ENCODE measurements at places on chromosomes 6 and 20.

DNA sequence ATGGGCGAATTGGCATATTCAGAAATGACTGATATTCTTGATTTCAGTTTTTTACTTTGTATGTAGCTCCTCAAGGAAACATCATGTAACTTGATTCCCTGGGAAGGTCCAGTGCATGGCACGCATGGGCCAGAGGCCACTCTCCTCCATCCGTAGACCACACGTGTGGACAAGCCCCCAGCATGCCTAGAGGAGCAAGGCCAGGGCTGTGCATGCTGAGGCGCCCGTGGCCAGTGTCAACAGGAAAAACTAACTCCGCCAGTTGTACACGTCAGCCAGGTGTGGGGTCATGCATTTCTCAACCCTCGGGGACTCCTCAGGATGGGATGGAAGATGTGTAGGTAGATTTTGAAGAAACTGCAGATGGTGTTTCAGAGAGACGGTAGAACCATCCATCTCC is 37.8 kb upstream of the CD93 start:
- no peak for DNase-seq

GRCh38 chr6:15387118-15387517 is 141.2 kb downstream of the JARID2 start:
- DNase-seq: no peak

DNA sequence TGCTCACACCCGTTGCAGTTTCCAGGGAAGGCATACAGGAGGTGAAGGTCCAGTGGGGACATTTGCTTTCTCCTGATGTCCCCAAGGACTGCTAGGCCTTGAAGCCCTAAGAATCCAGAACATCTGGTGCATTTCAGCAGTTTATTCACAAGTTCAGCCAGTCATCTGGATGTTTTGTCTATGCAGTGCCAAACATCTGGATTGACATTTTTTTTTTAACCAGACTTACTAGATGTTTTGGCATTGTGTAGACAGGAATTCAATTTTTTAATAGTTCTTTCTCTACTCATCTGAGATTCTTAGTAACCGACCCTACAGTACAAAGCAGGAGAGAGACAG is 256.2 kb downstream of the CLIC5 start:
- no peak for DNase-seq

GRCh38 chr6:36947570-36948351 is 6.8 kb upstream of the PI16 start:
- DNase-seq: no peak

DNA sequence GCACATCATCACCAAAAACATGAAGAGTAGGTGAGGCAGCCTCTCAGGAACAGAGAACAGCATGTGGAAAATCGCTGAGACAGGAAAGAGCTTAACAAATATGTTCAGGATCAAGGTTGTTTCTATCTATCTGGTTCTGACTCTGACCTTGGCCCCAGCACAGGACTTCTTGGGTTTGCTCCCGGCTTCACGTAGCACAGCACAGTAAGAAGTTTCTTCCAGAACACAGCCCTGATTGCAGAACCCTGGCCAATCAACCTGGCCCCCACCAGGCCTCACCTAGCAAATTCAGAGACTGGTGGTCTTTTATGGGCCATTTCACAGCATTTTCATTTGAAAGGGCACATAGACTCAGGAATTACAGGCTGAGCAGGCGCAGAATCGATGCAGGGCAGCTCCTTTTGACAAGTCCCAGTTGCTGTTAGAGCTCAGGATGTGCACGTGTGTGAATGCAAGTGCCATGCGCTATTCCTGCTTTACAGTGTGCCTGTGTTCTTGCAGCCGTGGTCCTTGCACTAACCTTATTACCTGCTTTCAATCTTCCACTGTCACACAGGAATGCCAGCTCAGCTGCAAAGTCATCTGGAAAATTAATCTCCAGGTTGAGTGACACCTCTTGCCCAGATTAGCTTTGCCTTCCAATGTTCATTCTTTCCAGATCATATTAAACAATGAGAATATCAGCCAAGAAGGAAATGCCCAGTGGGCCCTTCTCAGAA is 100.5 kb upstream of the SLC2A12 start:
- no peak for DNase-seq

- DNase-seq: no peak
Observed at GRCh38 chr6:170512249-170512648, 40.9 kb downstream of the PSMB1 start.

DNA sequence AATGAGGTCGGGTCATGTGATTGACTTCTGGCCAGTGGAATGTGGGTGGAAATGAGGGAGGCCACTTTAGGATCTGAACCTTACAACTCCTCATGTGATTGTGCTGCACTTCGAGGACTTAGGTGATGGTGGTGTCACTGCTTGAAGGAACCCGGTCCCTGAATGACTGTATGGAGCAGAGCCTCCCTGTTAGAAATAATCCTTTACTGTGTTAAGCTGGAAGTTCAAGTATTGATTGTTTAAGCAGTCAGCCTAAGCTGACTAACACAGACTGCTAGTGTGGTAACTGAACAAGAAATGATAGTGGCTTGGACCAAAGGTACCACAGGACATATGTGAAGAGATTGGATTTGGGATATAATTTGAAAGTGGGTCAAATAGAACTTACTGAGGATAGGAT is 138.0 kb downstream of the OPN5 start:
- no peak for DNase-seq

DNA sequence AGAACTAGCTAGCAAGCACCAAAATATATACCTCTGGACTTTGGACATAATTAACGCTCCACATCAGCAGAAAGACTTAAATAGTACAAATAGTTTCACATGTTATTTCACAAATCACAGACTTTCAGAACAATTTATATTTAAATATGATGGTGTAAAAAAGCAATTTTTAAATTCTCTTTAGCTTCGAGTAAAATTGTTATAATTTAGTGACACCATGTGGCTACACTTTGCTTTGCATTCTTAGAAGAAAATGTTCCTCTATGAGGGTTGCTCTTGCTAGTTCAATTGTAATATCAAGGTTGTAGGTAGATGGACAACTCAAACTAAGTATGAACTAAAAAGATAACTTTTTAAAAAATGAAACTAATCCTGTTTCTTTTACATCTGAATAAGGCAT is 69.0 kb downstream of the BTBD9 start:
- DNase-seq: no peak

GRCh38 chr6:143937668-143937970 is 70.4 kb downstream of the PLAGL1 start:
- no peak for DNase-seq

GRCh38 chr6:104855507-104855906 is 4.2 kb downstream of the HACE1 start:
- DNase-seq: no peak

DNA sequence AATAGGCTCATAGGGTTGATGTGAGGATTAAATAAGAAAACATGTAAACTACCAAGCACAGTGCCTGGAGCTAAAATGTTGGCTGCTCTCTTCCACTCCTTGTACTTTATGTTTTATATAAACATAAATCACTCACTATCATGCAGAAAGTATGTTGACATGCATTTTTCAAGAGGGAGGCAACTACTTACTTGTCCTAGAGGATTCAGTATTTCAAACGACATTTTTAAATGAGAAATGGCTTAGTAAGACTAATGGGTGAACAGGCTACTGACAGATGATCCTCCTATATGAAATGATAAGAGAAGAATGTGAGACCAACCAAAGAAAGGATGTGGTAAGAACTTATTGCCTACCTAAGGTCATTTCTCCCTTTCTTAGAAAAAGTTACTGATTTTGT is 21.0 kb downstream of the LATS1 start:
- no peak for DNase-seq

DNA sequence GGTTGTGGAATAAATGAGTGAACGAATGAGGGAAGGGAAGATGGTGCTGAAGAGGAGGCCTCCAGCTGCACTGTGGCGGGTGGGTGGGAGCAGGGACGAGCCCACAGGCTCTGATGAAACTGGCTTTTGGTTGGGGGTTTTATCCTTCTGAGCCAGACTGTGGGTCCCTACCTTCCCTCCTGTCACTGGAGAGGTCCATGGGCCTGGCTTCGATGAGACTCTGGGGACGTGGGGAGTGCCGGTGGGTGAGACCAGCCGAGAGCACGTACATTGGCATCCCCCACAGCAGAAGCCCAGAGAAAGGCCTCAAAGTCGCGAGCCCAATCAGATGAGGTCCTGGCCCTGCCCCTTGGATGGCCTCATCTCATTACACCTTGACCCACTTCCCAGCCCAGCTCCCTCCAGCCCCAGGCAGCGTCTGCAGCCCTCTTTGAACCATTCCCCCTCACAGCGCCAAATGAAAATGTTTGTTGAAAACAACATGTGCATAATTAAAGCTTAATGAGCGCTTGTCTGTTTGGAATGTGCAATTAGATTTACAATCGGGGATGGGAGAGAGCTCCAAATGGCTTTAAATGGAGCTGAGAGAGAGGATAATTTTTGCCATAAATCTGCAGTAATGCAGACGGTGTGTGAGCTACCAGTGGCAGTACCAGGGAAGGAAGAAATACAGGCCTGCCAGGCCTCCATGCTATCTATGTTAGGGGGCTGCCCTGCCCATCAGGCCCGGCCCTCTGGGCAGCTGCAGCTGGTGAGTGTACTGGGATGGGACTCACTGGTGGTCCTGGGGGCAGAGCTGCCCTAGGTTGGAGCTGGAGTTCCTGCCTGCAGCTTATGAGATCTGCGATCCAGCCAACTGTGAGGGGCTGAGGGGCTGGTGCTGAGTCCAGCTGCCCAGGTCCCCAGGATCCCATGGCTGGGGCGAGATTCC is 47.2 kb downstream of the TOX2 start:
- DNase-seq: no peak

DNA sequence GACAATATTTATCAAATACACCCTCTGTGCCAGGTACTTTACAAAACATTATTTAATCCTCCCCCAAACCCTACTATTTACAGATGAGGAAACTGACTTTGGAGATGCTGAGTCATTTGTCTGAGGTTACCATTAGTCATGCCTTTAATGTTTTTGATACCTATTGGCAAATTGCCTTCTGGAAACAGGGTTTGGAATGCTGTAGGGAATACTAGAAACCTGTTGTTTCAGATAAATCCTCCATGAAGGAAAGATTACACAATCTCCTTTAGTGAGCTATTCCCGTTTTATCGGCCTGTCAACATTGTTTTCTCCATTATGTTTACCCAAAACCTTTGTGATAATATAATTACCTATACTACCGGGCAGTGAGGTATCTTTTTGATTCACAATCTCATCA is 93.6 kb upstream of the ADGRF1 start:
- no peak for DNase-seq

DNA sequence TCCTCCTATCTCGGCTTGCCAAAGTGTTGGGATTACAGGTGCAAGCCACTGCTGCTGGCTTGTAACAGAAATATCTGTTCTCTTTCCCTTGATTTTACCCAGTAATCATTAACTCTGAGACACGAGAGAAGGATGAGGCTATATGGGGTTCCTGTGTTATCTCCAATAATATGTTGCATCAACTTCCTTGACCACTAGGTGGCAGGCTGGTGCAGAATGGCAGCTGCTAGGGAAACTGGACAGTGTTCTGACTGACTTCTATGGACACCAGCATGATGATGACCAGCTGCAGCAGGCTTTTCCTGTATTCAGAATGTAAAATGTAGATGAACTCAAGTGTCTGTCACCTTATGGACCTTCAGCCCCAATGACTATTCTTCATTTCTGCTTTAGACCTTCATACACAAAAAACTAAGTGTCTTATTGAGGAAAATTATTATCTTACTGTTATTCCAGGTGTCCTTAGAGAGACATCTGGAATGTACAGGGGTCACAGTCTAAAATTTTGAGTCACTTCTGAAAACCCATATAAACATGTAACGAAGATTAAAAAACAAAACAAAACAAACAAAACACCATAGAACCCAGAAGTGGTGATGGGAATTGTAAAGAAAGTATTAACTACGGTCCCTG is 20.4 kb upstream of the CD109 start:
- peak; percentile 22 for DNase-seq

GRCh38 chr6:32189069-32189741 is 797 bp downstream of the PBX2 start:
- no peak for DNase-seq

DNA sequence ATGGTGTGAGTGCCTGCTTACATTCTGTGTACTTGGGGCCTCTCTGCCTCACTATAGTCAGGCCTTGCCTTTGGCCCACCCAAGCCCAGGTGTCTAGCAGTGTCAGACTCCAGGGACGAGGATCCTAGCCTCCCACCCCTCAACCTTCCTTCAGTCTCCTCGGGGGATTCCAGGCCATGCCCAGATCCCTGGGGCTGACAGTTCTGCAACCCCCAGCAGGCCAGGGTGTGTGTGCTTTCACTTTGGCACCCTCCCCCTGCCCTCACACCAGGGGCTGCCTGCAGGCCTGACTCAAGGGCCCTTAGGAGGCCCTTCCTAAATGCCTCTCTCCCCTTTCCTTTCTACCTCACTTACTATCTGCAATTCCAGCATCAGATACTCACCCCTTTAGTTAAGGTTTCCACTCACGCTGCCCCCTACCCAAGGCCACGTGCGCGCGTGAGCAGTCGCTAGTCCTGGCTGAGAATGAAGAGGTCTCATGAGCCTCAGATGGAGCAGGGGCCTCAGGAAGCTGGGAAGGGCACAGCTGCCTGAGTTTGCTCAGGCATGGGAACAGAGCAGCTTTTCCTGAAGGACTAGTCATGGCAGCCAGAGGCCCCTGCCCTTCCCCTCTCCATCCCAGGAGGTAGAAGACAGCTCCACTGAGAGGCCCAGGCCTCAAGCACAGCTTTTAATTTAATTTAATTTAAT is 859 bp upstream of the CLPS start:
- DNase-seq: no peak

DNA sequence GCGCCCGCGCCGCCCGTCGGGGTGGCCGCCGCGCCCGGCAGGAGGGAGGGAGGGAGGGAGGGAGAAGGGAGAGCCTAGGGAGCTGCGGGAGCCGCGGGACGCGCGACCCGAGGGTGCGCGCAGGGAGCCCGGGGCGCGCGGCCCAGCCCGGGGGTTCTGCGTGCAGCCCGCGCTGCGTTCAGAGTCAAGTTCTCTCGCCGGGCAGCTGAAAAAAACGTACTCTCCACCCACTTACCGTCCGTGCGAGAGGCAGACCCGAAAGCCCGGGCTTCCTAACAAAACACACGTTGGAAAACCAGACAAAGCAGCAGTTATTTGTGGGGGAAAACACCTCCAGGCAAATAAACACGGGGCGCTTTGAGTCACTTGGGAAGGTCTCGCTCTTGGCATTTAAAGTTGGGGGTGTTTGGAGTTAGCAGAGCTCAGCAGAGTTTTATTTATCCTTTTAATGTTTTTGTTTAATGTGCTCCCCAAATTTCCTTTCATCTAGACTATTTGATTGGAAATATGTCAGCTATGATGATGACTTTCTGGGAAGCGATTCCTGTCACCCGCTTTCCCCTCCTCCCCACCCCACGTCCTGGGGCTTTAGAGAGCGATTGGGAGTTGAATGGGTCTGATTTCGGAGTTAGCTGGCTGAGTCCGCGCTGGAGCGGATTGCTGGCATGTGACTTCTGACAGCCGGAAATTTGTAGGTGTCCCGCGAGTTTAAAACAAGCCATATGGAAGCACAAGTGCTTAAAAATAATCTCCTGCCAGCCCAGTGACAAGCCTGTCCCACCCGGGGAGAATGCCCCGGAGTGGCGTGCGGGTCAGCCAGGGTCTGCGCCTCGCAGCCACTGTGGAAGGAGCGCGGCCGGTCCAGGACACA is 1.1 kb downstream of the ESR1 start:
- no peak for DNase-seq

- no peak for DNase-seq
Observed at GRCh38 chr6:150635906-150636514, 36.3 kb downstream of the PLEKHG1 start.

- no peak for DNase-seq
Observed at GRCh38 chr20:62339647-62340062, 27.5 kb downstream of the LAMA5 start.

Measured in stimulated activated CD8-positive, alpha-beta memory T cell treated with anti-CD3 and anti-CD28 coated beads, Interleukin-12 subunit alpha, Interleukin-12 subunit beta, amount 100 ng/mL, for 4 hours (primary cell).